ENCODE measurements at places on chromosomes 13 and 19.

GRCh38 chr13:31875134-31875533, 135.8 kb downstream of the RXFP2 start:
- no peak for DNase-seq

DNA sequence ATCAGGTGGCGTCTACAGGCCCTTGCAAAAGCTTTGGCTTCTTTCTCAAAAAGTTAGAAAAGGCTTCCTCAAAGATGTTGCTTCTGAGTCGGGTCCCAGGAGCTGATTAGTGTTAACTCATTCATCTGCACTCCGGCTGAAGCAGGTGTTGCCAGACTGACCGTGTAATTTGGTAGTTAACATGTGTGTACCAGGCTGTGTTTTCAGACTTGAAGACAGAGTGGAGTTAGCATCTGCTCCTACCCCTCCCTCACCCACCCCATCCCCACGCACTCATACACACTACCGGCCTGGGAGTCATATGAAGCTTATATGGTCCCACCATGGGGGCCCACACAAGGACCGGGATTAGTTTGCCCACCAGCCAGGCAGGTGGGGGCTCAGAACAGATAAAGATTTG, 111.5 kb downstream of the DNAJC15 start:
- DNase-seq: no peak

- no peak for DNase-seq
Observed at GRCh38 chr19:43407416-43408005, 7.2 kb upstream of the TEX101 start.

DNA sequence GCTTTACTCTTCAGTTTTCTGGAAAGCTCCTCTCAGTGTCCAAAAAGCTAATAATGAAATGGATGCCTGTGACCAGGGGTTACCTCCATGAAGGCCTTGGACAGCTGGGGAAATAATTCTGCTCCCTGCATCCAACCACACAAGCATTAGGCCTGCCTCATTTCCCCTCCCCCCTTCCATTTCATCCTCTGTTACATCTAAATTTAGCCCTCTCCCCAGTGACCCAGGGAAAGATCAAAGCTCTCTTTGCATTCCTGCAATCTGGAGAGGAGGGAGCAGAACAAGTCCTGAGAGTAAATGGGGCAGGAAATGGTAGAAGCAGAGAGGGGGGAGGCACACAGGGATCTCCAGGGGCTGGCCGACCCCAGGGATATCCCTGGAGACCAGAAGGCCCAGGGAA, 452.7 kb downstream of the TSHZ3 start:
- no peak for DNase-seq

GRCh38 chr19:14798760-14799159, 20.4 kb upstream of the ADGRE2 start:
- DNase-seq: no peak

DNA sequence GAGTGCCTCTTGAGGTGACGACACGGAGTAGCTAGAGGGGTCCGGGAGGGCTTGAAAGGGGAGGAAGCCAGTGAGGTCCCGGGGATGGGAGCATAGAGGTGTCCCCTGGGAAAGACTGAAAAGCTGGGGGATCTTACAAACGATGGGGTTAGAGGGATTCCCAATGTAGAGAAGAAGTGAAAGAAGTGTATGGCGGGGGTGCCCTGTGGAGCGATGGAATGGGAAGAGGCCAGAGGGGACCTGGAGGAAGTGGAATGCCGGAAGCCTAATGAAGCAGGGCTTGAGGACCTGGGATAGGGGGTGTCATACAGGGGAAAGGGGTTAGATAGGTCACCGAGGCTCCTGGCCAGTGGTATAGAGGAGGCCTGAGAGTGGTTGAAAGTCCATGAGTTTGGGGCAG, 580 bp downstream of the AP2A1 start:
- no peak for DNase-seq

Data from suprapubic skin (tissue), 4 donors.